ENCODE measurements at places on chromosomes 12 and 14.

- DNase-seq: no peak
Observed at GRCh38 chr12:14928931-14929330, 9.4 kb downstream of the ERP27 start.

- DNase-seq: no peak
Observed at GRCh38 chr12:102009796-102010195, 52.0 kb downstream of the WASHC3 start.

GRCh38 chr12:25249931-25250738 lies 594 bp downstream of the KRAS start:
- DNase-seq: peak; percentile 60

DNA sequence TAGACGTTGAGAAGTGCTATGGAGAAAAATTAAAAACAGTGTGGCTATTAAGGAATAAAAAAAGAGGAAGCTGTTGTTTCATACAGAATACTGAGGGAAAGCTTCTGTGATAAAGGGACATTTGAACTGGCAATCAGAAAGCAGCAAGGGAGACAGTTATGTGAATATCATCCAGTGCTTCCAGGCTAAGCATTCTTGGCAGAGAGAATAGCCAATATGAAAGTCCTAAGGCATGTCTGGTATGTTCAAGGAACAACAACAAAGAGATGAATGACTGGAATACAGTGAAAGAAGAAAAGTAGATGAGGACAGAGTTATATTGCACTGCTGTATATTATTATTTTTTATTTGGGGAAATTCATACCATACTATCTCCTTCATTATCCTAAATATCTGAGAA lies 23.9 kb downstream of the SCAF11 start:
- DNase-seq: peak; percentile 21

DNA sequence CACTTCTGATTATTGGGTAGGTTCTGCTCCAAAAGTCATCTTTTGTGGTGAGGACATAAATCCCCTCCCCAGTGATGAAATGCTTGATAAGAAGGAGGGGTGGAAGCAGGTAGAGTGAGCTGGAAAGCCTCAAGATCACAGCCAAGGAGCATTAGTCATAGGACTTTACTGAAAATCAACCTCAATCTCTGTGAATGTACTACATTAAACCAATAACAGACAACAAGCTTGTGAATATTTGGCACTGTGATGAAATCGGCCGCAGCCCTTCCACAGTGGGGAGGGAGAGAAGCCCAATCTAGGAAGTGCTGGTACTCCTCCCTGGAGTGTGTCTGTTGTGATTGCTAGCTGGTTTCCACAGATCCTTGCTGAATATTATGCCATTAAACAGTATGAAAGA lies 41.2 kb upstream of the PTCSC3 start:
- DNase-seq: no peak

- DNase-seq: no peak
Observed at GRCh38 chr12:14325716-14326343, 39.7 kb upstream of the ATF7IP start.

DNA sequence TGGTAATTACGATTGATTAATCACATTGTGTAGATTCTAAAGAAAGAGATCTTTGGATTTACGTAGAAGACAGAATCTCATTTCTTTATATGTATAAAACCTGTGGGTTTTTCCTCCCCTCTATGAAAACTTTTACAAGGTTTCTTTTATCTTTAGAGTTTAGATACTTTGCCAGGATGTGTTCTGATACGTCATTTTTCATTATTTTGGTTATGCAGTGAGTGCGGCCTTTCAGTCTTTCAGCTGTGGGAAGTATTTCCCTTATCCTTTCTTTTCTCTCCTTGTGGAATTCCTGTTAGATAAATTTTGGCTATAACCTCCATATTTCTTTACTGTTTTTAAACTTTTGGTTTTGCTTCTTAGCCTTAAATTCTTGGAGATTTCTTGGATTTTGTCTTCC lies 92.7 kb downstream of the TTLL5 start:
- no peak for DNase-seq

DNA sequence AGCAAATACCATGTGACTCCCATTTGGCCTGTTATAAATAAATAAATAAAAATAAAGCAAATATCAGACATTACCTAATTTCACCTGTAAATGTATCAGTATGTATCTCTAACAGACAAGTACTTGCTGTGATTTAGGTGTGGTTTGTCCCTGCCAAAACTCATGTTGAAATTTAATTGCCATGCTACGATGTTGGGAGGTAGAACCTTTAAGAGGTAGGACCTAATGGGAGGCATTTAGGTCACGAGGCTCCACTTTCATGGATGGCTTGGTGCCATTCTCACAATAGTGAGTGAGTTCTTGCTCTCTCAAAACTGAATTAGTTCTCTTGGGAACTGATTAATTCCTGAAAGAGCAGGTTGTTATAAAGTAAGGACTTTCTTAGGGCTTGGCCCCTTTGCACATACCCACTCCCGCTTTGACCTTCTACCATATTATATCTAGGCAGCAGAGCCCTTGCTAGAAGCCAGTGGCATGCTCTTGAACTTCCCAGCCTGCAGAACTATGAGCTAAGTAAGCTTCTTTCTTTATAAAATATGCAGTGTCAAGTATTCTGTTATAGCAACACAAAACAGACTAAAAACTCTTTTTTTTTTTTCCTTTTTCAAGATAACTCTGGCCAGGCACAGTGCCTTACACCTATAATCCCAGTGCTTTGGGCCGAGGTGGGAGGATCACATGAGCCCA lies 26.0 kb downstream of the VEZT start:
- no peak for DNase-seq

DNA sequence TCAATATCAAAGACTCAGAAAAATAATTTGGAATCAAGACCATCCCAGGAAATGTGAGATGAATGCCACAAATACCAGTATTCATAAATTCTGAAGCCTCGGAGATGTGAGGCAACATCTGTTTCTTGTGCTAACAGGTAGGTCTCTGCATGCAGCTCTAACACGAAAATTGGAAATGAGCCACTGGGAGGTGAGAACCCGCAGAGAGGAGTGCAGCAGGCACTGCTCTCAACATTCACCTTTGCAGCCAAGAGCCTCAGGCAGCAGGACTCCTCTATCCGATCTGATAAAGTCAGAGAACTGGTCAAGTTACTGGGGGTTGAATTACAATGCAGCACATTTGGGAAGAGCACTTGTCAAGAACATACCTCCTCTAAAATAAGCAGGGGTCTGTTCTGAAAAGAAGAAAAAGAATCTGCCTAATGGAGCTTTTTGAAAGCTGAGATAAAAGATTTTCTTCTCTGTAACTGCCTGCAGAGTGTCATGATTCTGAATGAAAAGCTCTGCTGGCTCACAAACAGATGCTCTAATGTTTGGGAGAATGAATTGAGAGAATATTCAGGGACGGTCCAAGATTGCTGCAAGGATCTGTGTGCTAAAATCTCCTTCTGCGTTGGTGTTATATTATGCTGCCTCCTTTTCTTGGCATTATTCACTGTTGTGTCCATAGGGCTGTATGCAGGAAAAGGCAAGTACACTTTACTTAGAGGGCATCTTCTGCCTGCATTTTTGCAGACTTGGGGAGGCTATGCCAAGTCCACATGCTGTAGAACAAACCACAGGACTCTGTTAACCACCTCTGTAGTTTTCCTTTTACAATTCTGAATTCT lies 209.6 kb upstream of the KRR1 start:
- no peak for DNase-seq

DNA sequence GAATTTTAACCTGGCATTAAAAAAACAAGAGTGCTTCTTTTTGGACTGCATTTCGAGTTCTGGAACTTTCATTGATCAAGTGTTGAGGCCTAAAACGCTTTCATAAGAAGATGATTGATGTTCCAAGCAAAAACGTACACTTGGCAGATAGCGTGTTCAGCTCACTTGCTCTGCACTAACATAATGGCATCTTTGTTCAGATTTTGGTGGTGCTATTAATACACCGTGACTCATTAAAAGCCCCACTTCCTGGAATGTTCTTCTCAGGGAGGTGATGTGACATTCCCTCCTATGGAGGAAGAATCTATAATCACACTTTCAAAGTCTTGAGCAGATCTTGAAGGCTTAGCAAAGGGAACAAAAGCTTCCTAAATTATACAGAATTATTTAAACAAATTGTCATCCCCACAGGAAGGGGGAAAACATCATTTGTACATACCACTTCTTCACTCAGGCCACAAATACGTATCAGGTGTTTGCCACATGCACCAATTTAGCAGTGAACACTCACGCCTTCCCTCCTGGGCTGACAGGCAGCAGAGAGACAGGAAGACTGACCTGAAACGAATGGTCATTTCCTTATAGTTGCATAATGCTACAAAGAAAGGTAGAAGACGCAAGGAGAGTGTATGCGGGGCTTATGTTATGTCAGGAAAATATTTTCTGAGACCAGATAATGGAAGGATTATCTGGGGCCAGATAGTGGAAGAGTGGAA lies 15.4 kb downstream of the HSP90AA1 start:
- no peak for DNase-seq

DNA sequence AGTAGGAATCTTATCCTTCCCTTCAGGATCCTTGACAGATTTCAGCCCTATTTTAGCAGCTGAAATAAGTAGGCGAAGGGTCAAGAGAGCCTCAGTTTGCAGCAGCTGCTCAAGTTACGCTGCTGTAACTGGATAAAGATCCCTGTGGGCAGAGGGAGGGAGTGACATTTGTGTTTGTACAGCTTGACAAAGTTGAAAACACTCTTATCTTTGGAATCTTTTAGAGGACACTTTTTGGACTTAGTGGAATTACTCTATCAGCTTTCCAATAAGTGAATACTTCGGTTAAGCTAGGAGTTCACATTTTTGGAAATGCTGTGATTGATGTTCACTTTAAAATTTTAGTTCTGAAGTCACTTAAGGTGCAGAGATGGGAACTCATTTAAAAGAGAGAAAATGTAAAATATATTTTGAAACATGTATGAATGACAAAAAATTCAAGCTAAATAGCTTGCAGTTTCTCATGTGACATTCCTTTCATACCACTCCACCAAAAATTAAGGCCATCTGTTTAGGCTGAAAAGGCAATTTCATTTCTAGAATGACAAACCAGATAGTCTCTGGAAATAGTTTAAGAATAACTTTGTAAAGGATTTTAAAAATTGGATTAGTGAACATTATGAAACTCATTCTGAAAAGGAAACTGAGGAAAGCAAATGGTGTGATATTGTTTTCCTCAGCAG lies 55.2 kb downstream of the SLC38A4 start:
- DNase-seq: no peak

- DNase-seq: peak; percentile 70
Observed at GRCh38 chr12:77049767-77050353, 15.5 kb downstream of the E2F7 start.

DNA sequence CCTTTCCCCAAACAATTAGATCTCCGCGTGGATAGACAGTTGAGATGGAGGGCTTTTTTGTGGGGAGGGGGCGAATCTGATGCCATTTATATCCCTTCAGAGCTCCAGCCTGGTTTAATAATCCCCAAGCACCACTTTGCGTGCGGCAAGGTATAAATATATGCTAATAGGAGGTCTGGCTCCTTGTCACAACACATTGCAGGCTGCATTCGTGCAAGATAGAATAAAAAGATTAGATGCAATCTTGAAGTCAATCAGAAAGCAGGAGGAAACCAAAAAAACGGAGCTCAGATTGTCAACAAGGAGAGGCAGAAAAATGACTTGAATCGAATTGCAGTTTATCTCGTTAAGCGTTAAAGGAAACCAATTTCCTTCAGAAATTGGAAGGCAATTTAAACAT lies 248.7 kb downstream of the SPTSSA start:
- no peak for DNase-seq

GRCh38 chr12:121976950-121977349 lies 44.7 kb upstream of the BCL7A start:
- no peak for DNase-seq

GRCh38 chr14:75711796-75712211 lies 50.8 kb downstream of the TTLL5 start:
- DNase-seq: peak; percentile 24

DNA sequence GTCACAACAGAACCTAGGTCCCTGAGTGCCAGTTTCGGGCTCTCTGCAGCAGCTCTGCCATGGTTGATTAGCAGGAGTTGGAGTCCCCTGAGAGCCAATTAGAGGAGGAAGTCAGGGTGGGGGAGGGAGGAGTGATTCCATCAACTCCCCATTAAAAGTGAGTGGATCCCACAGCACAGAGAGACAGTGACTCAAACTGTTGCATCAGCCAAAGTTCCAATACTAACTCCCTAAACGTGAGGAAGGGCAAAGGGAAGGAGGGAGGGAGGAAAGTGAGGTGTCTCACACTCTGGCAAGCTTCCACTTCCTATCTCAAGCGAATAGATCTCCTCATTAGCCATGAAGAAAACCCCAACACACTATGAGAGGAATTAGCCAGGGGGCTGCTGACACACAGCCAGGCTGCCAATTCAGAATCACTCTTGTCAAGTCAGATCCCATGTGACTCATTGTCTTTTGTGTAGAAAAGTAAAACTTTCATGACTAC lies 23.6 kb downstream of the OR11H4 start:
- peak; percentile 32 for DNase-seq

DNA sequence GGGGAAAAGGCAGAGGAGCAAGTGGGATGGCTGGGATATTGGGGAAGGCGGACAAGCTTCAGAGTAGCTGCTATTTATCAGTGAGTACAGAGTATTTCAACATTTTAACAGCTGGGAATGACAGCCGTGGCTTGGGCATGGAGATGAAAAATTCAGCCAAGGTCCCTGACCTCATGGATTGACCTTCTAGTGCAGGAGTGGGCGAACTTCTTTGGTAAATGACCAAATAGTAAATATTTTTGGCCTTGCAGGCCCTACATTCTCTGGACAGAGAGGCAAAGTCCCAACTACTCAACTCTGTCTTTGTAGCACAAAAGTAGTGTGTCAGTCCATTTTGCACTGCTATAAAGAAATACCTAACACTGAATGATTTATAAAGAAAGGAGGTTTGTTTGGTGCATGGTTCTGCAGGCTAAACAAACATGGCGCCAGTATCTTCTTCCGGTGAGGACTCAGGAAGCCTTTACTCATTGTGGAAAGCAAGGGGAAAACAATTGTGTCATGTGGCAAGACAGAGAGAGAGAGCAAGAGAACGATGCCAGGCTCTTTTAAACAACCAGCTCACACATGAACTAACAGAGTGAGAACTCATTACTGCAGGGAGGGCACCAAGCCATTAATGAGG lies 33.6 kb downstream of the TMEM233 start:
- DNase-seq: no peak

- peak; percentile 38 for DNase-seq
Observed at GRCh38 chr14:32709027-32709426, 229.7 kb upstream of the NPAS3 start.

GRCh38 chr12:2013527-2014223 lies 9.4 kb upstream of the DCP1B start:
- no peak for DNase-seq

GRCh38 chr14:36579001-36579555 lies 3.3 kb downstream of the NKX2-8 start:
- DNase-seq: no peak

DNA sequence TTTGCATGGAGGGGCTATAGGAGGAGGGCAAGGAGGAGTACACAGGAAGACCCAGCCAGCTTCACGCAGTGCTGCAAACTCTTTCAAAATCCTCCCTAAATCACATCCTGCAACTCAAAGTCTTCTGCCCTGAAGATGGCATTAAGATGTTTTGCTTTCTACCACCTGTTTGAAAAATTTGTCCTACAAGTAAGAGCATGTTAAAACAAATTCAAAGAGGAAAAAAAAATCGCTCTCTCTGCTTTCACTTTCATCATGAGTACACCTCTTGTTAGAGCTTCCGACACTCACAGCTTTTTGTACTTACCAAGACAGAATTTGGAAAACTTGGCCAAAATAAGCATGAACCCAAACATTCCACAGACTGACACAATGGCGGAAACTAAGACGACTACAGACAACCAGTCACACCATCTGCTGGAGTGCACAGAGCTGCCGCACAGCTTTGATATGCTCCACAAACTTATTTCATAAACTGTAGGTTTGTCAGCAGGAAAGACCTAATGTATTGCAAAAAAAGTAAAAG lies 21.3 kb downstream of the GCH1 start:
- peak; percentile 29 for DNase-seq

- no peak for DNase-seq
Observed at GRCh38 chr12:102917026-102917787, at the start of gene PAH. PAH (minus strand) TSS chr12:102917244; CDS start chr12:102917130, 114 bp downstream.

Data from suppressor macrophage treated with lipopolysaccharide for 1 hour (primary cell).